ENCODE measurements at places on chromosomes 5 and 9. TPM values are rescaled to one million over a fixed set of nuclear protein-coding genes. Genes with fewer than 3 reads are reported as not detected.

The TMC1 gene
- 1.3 TPM for total RNA-seq

GRCh38 chr5:128329386-128329939 is 208.6 kb downstream of the FBN2 start:
- DNase-seq = no peak

DNA sequence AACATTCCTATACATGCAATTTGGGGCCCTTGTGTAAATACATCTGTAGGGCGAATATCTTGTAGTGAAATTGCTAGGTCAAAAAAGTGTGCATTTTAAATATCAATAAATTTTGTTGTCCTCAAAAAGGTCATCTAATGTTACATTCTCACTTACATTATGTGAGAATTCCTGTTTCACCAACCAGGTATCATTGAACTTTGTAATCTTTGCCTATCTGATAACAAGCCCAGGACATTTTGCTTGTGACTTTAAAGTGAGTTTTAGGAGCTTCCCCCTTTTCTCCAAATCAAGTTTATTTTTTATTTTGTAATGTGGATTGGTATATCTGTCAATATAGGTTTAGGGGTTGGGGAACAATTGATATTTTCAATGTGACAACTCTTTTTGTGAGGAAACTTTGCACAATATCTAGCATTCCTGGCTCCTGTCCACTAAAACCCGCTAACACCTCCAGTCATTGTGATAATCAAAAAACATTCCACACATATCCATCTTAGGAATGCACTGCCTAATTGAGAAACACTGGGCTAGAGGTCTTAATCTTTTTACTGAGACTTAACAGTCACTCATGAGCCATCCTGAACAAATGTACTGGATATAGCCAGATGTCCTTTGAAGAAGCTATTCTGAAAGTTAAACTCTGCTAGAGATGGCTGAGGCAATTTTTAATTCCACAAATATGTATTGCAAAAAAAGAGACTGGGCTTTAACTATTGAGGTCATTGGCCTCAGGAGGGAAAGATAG is 72.5 kb upstream of the SLC1A1 start:
- DNase-seq = peak; percentile 68

The MPDZ gene
- 46.4 TPM for total RNA-seq

- DNase-seq = no peak
These were observed 278.9 kb downstream of the NR3C1 start for GRCh38 chr5:143124593-143124992.

DNA sequence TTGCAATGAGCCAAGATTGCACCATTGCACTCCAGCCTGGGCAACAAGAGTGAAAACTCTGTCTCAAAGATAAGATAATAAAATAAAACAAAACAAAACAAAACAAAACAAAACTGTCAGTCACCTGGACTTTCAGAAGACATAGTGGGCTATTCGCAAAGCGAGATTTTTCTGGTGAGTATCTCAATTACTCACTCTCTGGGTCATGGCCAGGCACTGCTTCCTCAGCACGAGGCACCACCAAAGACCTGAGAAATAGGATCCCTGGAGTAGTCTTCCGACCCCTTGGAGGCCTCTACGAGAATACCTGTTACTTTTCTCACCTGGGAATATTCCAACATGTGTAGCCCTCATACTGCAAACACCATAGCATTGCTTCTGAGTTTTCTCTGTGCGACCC is 201.7 kb upstream of the ZNF618 start:
- DNase-seq = peak; percentile 44

The LHX3 gene
- not detected for total RNA-seq

The OBP2B gene
- not detected for total RNA-seq

DNA sequence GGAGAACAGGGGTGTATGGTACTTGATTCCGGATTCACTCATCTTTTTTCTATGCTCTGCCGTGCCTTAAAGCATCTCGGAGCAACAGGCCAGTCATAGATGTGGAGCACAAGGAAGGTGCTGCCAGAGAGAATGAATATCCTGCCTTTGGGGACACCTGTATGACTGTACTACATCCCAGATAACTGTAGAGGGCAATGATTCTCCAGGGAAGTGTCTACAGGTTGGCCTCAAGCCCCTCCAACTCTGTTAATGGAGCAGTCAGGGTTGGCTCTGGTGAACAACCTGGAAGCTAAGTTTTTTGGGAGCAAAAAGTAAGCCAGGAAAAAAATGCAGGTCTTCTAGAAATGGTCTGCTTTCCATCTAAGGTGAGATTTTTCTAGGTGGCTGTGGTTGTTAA is 71.0 kb downstream of the NREP start:
- DNase-seq = no peak

DNA sequence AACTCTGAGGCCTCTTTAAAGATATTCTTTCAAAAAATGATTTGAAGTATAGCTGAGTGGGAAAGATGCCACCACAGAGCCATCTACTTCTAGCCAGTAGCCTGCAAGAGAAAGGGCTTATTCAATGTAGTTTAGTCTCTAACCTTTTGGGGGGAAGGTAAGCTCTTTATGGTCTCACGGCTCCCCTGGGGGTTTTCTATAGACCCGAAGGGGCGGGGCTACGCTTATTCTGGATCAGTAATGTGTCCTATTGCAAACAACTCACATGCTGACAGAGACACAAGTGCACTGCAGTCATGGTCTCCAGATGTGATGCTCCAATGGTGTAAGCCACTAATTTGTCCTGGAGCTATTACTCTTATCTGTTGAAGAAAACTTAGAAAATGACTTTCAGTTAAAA is 53.4 kb upstream of the RPS23 start:
- DNase-seq = no peak

DNA sequence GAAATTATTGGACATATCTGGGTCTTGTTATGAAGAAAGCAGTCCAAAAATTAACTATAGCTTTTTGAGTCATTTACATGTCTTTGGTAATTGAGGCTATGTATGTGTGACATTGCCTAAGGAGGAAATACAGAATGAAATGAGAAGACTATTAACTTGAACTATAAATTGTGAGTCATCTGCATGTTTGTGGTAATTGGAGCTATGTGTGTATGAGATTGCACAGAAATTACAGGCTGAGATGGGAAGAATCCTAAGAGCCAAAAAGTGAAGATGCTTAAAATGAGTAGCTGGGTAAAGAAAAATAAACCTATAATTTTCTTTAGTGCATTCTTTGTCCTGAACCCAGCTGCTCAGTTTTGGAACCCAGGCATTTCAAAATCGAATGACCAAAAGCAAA is 747.6 kb upstream of the EDIL3 start:
- DNase-seq = peak; percentile 0

DNA sequence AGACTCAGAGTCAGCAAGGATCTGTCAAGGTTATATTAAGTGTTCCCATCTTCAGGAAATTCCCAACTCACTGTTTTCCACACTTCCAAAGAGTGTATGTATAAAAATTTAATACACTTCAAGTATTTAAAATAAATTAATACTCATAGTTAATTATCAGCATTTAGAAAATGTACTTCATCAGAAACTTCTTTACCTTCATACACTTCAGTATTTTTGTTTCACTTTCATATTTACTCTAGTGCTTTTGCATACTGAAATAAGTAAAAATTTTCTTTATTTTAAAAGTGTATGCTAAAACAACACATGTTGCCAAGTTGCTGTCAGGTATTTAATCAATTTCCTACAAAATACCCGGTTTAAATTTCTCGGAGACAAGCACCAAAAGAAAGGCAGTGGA is 16.5 kb downstream of the RICTOR start:
- peak; percentile 35 for DNase-seq

DNA sequence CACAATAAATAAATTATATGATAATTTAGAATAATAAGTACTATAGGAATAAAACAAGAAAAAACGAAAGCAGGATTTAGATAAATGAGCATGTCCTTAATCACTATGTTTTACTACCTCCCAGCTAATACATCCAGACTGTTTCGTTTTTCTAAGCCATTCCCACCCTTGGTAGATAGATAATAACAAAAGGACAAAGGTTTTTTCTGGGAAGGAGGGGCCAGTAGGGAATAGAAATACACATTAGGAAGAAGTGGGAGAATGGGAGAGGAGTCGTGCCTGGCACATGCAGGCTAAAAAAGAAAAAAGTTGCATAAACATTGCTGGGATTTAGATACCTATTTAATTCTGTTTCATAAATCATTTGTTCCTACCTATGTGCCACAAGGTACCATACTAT is 97.1 kb downstream of the MTX3 start:
- no peak for DNase-seq

DNA sequence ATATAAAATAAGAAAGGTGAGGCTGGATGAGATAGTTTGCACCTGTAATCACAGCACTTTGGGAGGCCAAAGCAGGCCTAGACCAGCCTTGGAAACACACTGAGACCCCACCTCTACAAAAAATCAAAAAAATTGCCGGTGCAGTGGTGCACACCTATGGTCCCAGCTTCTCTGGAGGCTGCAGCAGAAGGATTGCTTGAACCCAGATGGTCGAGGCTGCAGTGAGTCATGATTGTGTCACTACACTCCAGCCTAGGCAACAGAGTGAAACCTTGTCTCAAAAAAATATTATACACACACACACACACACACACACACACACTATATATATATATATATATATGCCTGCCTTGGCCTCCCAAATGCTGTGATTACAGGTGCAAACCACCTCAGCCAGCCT is 1.3 kb downstream of the SLC35D2 start:
- peak; percentile 22 for DNase-seq

The EPB41L4A gene
- total RNA-seq = 0.64 TPM

DNA sequence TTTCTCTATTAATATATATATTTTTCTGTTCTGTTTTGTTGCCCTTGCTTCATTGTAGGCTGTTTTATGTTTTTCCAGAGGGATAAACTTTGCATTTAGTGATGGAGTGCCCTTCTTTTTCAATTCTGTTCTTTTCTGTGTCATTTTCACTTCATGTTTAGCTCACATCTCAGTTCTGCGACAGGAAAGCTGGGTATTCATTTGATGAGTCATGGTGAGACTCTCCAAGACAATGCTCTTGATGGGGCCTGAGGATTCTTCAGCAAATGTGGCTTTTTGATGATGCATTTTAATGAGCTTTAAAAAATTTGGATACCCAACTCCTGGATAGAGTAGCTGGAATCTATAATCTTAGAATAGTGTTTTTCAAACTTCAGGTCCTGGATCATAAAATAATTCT is 56.5 kb upstream of the SPATA31D4 start:
- no peak for DNase-seq

The PCDHGA3 gene
- 3.2 TPM for total RNA-seq

DNA sequence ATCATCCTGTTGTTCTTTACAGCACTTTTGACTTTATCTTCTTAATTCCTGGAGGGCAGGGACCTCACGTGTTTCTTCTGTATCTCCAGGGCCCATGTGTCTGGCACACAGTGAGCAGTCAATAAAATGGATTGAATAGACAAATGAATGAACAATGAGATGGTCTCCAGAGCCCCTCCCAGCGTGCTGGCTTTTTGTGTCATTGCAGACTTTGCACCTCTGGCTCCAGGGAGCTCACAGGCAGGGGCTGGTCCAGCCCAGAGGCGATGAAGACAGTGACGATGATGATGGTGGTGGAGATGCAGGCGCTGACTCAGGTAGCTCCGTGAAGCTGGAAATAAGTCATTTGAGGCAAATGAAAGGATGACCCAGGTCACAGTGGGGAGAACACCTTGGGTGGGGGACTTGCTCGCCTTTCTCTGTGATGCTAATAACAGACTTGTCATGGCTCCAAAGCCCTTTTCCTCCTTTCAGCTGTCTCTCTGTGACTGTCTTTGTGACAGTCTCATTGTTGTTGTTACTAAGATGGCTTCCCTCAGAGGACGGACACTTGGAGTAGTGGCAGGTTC is 30.4 kb upstream of the FABP6 start:
- DNase-seq = no peak

The GPSM1 gene
- total RNA-seq = 54.8 TPM

- DNase-seq = no peak
These were observed 44.1 kb downstream of the COL23A1 start for GRCh38 chr5:178545941-178546674.

GRCh38 chr5:73997960-73998359 is 372.0 kb downstream of the ARHGEF28 start:
- no peak for DNase-seq

- DNase-seq = no peak
These were observed 6.1 kb upstream of the C5orf58 start for GRCh38 chr5:170226661-170227060.

GRCh38 chr5:179008667-179009066 is 13.5 kb upstream of the GRM6 start:
- peak; percentile 5 for DNase-seq

The ARL14EPL gene
- not detected for total RNA-seq

The CNTNAP3B gene
- total RNA-seq = 0.97 TPM

- peak; percentile 44 for DNase-seq
These were observed 48.9 kb downstream of the PFDN1 start for GRCh38 chr5:140253985-140254384.

- peak; percentile 41 for DNase-seq
These were observed 76.3 kb upstream of the PCA3 start for GRCh38 chr9:76687861-76688391.

DNA sequence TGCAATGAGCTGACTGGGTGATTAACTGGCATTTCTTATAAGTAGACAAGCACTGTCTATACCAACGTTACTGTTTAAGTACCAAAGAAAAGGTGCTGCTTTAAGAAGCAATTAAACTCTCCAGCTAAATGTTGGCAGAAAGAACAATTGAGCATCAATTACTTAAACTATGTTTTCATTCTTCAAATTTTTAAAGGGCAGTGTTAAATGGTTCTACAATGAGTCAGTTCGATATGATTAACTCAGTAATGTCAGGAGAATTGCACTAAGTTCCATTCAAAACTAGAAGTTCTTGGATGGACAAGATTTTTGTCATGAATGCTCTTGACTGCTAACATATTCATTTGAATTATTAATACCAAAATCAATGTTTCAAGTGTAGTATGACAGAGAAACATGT is 593.7 kb downstream of the DNAH5 start:
- DNase-seq = no peak

The OLFM1 gene
- 0.64 TPM for total RNA-seq

DNA sequence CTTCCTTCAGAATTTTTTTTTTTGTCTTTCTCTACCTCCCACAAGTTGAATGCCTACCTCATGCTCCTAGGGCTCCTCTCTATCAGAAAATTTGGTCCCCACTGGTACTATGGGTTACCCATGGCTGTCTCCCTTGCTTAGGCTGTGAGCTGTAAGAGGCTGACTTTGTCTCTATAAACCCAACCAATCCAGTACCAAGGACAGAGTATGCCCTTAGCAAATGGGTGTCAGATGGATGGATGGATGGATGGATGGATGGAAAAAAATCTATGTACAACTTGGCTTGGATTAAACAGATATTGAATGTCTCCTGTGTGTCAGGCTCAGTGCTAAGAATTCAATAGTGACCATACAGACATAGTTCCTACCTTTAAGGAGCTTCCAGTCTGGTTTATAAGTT is 398.2 kb upstream of the TRPC7 start:
- no peak for DNase-seq

The C5orf46 gene
- 4.8 TPM for total RNA-seq

The ACOT12 gene
- not detected for total RNA-seq

The CSF1R gene
- under 0.01 TPM for total RNA-seq

- DNase-seq = peak; percentile 99
These were observed 34.7 kb upstream of the TGFBI start for GRCh38 chr5:135993880-135994636.

The PCDHA10 gene
- total RNA-seq = under 0.01 TPM

The CSNK1G3 gene
- total RNA-seq = 48.0 TPM

The POC5 gene
- total RNA-seq = 10.6 TPM

The RAI14 gene
- 291 TPM for total RNA-seq
